ENCODE measurements at places on chromosomes 12 and 14.

- DNase-seq: no peak
Measured at GRCh38 chr12:45336762-45337596, 121.1 kb downstream of the ANO6 start.

DNA sequence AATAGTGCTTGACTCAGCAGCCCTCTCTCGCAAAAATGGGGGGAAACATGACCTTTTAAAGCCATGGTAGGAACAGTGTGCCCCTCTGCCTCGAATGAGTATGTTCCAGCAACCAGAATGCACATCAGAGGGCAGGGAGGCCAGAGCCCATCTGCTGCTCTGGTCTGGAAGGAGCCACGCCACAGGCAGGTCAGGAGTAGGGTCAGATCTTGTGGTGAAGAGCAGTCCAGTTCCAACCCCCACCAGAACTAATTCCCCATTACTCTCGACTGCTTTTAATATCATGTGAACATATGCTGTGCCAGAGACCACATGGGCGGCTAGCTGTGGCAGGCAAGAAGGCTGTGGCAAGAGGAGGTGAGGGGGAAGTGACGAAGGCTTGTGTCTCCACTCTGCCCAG, 34.6 kb upstream of the TMX1 start:
- DNase-seq: no peak

- DNase-seq: no peak
Measured at GRCh38 chr12:32532951-32533350, 133.6 kb downstream of the FGD4 start.

DNA sequence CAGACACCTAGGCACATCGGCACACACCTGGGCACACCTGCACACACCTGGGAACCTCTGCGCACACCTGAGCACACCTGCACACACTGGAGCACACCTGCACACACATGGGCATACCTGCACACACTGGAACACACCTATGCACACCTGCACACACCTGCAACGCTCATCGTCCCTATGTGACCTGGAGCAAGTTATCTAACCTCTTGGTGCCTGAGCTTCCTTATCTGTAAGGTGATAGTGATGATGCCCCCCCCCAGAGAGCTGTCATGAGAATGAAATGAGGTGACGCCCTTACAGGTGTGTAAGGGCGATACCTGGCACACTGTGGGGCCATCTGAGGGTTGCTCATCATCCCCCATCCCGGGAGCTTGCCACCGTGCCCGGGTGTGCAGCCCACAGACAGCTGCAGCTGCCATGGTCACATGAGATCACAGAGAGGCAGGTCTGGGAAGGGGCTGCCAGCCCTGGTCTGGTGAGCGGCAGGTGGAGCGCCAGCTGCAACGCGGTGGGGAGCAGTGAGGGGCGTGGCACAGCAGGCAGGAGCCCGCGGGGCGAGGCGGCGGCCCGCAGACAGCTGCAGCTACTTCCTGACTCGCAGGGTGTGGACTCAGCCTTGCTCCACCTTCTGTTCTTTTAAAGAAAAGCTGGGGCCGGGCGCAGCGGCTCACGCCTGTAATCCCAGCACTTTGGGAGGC, 59.9 kb upstream of the FBRSL1 start:
- peak; percentile 91 for DNase-seq

DNA sequence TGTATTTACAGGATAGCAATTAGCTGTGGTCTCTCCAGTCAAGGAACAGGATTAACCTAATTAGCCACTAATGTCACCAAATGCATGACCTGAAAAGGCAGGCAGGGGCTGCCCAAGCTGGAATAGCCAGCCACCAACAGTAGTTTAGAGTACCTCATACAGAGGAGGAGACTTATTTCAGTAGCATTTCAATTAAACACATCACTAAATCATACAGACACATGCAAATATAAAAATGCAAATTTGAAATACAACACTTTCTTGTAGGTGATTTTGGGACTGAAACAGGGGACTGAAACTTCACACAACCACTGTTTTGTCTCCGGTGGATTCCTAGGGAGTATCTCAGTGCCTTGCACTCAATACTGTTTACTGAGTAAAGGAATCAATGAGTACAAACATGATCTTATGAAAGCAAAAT, 636 bp upstream of the IFNG-AS1 start:
- DNase-seq: no peak

GRCh38 chr12:510071-510825, 50.5 kb downstream of the B4GALNT3 start:
- peak; percentile 82 for DNase-seq

GRCh38 chr12:51033048-51033447, 6.9 kb upstream of the SLC11A2 start:
- DNase-seq: no peak

DNA sequence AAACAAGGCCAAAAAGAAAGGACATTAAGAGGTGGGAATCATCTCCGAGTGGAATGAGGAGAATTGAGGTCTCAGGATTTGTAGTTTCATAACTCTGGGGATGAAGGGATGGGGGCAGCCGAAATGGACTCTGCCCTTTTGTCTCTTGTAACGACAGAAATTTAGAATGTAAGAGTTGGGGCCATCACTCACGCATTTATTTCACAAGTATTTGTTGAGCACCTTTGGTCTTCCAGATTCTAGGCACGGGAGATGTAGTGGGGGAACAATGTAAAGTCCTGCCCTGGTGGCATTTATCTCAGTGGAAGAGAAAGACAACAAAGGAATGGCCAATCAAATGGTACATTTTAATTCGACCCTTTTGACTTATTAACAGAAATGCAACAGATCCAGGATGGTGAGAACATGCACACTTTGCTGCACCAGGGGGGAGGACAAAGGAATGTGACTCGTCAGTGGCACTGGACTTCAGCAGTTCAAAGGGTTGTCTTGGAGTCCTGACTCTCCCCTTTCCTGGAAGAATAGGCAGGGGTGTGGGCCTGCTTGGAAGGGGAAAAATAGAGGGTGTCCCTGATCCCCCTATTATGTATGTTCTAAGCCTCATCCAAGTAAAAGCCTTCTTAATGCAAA, 102.0 kb downstream of the TMEM30B start:
- no peak for DNase-seq

DNA sequence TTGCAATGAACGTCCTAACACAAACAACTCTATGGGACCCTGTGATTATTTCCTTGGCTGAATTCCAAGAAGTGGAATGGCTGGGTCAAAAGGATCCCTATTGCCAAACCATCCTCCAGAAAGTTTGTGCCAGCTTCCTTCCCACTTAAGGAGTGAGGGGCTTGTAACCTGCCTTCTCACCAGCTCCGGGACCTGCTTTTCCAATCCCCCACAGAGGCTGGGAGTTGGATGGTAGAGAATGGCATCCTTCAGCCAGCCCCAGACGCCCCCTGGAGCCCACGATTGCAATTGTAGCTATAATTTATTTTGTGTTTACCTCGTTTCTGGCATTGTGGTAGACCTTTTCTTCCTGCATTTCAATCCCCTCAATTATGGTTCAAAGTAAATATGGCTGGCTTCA, 9.7 kb upstream of the ZDHHC22 start:
- DNase-seq: no peak

DNA sequence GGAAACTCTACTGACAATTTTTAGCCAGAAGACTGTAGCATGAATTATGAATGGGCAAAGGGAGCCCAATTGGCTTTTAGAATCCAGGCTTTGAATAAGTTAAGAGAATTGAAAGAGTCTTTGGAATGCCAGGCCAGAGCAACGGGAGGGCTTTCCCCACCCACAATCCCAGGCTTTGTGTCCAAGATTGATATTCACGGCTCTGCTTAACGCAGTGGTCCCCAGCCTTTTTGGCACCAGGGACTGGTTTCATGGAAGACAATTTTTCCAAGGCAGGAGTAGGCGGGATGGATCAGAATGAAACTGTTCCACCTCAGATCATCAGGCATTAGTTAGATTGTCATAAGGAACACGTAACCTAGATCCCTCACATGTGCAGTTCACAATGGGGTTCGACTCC, 79.6 kb downstream of the EPS8 start:
- DNase-seq: no peak

- no peak for DNase-seq
Measured at GRCh38 chr14:93232159-93232558, 25.1 kb downstream of the UBR7 start.

GRCh38 chr12:47773858-47774580, 981 bp downstream of the SLC48A1 start:
- no peak for DNase-seq

GRCh38 chr12:29148596-29148910, 525 bp upstream of the FAR2 start:
- no peak for DNase-seq

Data from NCI-H1436 (cell line).